KG1 (cell line): ENCODE measurements at places on chromosomes 3 and 15.

DNA sequence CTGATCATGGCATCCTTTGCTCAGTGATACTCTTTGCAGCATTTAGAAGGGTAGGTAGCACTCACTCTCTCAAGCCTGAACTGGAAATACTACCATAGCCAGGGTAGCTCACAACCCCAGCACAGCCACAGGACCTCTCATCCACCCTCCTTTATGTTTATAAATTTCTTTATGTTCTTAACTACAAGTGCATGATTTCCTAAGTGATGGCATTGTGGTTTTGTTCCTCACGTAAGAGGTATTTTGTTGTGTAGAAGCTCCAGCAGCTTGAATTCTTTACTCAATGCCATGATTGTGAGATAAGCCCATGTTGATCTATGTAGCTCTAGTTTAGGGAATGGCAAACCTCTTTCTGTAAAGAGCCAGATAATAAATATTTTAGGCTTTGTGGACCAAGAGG, 7.9 kb upstream of the RTP3 start:
- DNase-seq = no peak

DNA sequence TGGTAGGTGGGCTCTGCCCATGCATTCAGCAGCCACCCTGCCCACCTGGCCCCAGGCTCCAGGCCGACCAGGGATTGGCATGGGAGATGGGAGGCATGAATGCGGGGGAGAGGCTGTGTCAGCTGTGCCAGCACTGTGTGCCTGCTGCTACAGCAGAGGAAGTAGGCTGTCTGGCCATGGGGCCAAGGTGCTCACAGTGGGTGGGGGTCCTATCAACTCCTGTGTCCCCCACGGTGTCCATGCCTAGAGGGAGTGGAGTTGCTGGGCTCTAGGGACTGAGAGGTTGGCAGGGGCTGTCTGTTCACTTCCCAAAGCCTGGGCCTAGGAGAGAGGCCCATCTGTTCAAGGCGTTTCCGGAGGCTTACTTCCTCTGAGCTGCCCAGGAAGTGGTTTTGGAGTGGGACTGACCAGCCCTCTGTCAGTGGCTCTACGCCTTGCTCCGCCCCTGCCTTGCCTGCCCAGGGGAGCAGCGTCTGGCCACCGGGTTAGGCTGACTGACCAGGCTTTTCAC, 5.8 kb downstream of the PRKCD start:
- DNase-seq = no peak

DNA sequence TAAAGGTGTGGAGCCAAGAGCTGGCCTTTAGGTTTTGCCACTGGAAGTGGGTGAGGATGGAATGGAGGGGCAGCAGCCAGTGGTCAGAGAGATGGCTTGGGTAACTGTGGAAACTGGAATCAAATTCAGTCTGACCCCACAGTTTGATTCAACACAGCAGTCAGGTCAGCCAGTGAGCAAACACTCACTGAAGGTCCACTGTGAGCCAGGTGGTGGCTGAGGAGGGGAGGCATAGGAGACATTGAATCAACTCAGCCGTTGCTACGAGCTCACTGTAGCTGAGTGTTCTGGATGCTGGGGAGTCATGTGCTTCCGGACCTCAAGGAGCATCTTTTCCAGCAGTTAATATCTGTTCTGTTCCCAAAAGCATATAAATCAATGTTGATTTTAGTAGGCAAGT, 37.5 kb downstream of the LPP start:
- DNase-seq = no peak

- DNase-seq = no peak
These were observed 414.4 kb upstream of the ALCAM start for GRCh38 chr3:104952146-104952972.

GRCh38 chr3:52270252-52270754, 8.1 kb downstream of the WDR82 start:
- no peak for DNase-seq

- DNase-seq = no peak
These were observed 692 bp downstream of the STT3B start for GRCh38 chr3:31533169-31534064.

GRCh38 chr3:148023994-148024393, 614.8 kb downstream of the ZIC1 start:
- no peak for DNase-seq

GRCh38 chr3:47961815-47962606, 54.2 kb downstream of the MAP4 start:
- no peak for DNase-seq

DNA sequence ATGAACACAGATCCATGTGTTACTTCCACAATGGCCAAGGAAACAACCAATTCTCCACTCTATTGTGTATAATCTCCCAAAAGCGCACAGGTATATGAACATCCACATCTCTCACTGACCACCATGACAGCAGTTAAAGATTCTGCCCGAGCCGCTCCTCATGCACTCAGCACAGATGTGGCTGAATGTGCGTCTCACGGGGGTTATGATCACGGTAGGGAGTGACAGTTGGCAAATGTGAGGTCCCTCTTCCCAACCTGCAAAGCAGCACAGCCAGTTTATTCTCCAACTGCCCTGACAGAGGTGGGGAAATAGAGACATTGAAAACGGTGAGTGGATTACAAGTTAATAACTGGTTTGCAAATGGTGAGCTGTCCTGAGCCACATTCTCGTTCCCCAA, 17.6 kb downstream of the FOXP1 start:
- no peak for DNase-seq

- DNase-seq = no peak
These were observed 146.1 kb downstream of the UACA start for GRCh38 chr15:70617076-70617910.

DNA sequence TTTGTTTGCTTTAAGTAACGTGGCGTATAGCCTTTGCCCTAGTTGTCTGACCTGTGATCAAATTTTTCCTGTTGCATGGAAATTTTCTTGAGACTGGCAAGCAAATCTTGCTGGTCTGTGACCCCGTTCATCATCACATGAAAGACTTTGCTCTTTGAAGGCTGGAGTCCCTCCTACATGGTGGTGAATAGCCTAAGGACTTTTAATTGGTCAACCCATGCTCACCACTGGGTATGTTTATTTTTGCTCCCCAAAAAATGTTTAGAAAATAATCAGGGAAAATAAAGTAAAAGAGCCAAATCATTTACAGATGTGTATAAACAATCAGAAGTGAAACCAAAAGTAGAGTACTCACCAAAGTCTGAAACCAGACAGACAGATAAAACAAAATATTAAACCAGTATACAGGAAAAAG, 1075.3 kb upstream of the ALCAM start:
- DNase-seq = no peak

DNA sequence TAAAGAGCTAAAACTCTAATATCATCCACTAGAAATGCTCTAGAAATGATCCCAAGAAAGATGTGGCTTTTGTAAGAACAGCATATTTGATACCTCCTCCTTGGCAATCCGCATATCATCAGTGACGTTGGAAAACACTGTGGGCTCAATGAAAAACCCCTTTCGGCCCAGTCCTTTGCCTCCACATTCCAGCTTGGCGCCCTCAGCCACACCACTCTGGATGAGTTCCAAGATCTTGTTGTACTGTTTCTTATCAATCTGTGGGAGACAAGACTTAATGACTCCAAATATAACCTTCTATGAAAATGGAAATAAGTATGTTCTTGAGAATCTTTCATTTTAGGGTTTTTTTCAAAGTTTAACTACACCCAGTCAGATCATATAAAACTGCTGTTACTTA, 103.6 kb downstream of the ALDH1A2 start:
- no peak for DNase-seq

DNA sequence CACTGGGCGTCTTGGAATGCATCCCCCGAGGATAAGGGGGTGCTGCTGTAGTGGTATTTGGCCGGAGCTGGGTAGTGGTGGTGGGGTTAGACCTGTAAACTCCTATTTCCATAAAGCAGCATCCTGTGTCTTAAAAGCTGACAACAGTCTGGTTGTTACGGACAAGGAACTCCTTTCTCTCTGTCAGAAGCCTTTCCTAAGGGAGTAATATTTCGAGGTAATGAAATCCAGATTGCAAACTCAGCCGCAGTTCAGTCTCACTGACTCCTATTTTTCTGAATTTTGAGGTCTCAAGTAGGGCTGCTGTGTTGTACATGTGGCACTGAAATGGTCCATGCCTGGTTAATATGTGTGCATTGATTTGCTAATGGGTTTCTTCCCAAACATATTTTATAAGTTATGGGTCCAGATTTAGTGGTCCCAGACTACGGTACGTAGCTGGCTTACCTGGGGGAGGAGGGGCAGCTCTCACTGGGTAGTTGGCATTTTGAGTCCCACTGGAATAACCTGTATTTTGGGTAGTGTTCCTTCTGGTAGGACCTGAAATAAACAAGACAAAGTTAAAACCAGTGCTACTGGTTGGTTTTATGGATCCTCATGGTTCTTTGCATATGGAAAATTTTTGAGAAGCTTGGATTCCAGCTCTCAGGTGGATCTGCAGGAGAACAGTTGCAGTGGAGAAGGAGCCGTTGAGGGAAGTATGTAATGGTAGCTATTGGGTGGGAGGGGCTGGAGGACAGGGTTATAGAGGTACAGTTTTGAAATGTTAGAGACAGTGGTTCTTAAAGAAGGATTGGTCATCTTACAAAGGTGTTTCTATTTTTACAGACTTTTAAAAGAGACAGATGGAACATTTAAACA, 48.6 kb upstream of the LDHAL6B start:
- no peak for DNase-seq

DNA sequence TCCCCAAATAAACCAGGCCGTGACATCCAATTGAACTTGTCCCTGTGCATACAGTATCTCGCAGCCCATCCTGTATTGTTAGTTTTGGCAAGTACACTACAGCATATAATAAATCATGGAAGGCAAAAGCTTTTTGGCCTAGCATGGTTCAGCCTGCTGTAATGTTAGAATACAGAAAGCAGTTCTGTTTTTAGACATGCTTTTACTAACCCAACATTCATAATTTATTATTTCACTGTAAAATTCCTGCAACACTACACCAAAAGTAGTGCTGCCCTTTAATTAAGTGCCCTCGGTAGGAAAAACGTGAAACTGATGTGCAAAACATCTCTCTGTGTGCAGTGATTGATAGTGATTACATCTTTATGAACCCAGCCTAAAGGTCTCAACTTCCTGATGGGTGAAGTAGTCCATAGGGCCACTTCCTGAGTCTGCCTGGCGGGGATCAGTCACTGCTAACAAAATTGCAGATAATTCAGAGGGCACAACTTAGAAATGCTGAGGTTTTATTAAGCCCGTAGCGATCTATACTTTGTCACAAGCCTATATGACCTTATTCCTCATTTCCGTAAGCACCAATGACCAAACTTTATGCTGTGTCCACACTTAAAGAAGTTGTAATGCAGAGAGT, 227.8 kb downstream of the CDIN1 start:
- DNase-seq = no peak

- no peak for DNase-seq
These were observed 16.2 kb downstream of the LCMT2 start for GRCh38 chr15:43314171-43314570.

DNA sequence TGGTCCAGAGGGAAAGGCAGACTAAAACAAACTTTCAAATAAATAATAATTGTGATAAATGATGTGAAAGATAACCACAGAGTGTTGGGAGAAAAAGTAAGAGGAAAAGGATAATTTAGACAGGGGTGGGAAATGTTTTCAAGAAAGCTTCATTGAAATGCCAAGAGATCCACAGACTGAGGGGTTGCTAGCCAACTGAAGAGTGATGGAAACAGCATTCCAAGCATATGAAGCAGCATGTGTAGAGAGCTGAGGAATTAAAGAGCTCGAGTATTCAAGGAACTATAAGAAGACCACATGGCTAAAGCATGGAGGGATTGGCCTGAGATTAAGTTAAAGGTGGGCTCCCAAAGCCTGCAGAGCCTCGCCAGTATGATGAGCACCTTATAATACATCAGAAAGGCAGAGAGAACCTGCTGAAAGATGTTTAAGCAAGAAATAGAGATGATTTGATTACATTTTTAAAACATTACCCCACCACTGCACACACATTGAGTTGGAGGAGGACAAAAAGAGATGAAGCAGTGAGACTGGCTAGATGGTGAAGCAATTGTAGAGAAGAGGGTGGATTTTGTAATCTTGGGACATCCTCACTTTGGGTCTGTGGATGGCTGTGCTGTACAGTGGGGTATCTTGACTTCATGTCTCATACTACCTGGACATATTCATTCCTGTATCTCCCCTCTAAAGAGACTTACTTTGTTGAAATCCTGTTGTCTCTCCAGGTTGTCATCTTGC, 100.8 kb downstream of the STAC start:
- DNase-seq = no peak

GRCh38 chr3:150921209-150921608, 16.0 kb upstream of the MINDY4B start:
- DNase-seq = no peak

GRCh38 chr3:177104299-177104992, 92.8 kb downstream of the TBL1XR1 start:
- no peak for DNase-seq

DNA sequence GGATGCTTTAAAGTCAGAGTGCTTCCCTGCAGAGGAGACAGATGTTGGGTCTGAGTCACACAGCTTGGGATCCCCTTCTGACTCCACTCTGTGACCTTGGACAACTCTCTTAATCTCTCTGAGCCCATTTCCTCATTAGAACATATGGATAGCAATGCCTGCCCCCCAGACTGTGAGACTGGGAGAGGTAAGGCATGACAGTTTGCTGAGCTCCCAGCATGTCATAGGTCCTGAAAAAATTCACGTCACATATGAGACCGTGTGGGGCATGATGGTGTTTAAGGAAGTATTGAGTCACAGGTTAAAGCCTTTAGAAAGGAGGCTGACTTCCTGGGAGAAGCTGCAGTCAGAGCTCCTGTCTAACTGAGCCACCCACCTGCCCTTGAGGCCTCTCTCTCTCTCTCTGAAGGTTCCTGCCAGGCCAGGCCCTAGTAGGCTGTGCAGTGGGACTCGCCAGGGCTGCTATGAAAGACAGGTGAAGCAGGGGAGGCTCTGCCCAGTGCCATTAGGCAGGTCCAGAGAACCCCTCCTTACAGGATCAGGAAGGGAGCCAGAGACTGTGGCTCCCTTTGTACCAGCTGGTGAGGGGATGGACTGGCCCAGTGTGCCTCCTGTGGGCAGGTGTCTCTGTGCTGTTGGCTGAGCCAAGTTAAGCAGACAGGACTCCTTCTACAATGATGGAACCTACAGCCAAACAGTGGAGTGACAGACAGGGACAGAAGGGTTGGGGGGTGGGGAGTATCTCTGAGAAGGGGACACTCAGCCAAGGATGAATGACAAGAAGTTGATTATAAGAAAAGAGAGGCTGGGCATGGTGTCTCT, 19.5 kb upstream of the DOCK3 start:
- DNase-seq = no peak

- DNase-seq = peak; percentile 50
These were observed 270.7 kb downstream of the GBE1 start for GRCh38 chr3:81490541-81491288.

DNA sequence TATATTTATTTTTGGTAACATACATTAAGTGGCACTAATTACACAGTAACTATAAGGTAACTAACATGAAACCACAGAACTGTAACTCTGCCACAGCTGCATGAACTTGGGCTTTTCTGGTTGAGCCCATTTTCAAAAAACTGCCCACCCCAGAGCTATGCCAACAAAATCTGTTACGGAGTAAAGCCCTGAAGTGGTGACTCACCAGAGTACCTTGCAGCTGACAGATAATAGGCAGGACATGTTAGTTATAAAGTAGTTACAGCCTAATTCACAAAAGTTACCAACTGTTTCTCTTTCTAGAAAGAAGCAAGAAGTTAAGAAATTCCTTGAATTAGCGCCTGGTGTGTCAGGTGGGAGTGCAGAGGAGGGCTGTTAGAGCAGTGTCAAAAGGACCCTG, 1.5 kb upstream of the GPX1 start:
- no peak for DNase-seq
